ENCODE measurements at places on chromosomes 3 and 15.

DNA sequence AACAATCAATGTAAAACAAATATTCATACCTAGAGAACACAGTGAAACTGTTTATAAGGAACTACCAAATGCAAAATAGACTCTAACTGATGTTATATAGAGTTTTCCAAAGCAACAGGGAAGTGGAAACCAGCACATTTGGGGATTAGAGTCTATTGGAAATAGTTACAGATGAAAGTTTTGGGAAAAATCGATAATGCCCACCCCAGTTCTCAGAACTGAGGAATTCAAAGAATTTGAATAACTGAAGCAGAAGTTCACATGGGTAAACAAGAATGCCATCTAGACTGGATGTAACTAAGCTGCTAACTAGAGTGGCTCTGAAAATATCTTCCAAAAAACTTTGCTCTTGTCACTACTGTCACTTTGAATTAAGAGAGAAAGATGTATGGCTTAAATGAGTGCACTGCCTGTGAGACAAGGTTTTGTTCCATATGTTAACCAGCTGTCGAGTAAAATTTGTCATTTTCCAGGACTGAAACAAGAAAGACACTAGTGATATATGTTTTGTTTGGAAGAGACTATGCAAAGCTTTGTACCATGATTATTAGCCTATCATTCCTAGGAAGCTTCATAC is 9.2 kb upstream of the DENND4A start:
- DNase-seq = no peak

- DNase-seq = no peak
Measured at GRCh38 chr3:195548501-195548900, 5.4 kb upstream of the PPP1R2 start.

- no peak for DNase-seq
Measured at GRCh38 chr3:100777271-100777670, 68.0 kb downstream of the TFG start.

DNA sequence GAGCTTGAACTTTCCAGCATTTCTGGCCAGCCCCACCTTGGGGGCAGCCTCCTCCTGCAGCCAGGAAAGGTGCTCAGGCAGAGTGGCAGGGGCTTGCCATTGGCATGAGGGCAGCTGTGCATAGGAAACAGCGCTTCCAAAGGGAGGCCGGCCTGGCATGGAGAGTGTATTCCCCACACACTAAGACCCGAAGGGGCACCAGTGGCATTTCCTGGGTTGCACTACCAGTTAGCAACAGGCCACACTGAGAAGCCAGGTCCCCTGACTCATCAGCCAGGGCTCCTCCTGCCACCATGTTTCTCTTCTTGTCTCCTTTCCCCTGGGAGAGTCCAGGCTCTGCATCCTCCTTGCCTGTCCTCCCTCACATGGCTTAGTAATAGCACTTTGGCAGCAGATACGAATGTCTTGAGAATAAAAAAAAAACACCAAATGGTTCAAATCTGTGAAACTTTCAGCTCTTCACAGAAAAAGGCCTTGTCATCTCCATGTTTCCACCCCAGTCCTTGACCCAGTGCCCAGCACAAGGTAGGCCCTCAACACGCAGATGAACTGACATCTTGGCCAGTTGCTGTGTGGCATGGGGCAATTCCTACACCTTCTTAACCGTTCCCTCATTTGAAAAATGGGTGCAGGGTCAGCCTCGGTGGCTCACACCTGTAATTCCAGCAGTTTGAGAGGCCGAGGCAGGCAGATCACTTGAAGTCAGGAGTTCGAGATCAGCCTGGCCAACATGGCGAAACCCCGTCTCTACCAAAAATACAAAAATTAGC is 180.4 kb downstream of the SMAD6 start:
- no peak for DNase-seq

DNA sequence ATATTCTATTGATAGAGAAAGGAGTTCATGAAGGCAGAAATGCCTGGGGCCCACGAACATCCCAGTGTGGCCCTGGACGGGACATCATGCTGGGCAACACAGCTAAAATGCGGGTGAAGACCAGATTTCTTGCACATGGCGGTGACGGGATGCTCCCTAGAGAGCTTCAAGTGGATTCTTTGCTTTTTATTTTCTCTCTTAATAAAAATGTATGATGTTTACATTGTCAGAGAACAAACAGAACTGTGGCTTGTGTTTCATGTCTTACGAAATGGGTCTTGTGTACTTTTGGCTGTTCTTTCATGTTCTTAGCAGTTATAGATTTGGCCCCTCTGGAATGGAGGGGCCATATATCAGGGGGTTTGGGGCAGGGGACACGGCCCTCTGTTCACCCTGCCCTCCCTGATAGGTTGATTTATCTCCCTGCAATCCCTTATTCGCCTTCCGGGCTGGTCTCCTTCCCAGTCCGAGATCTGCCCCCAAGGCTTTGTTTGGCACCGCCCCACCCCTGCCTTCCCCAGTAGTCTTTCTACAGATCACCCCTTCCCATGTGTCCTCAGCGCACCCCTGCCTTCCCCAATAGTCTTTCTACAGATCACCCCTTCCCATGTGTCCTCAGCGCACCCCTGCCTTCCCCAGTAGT is 68.7 kb upstream of the CGNL1 start:
- no peak for DNase-seq

DNA sequence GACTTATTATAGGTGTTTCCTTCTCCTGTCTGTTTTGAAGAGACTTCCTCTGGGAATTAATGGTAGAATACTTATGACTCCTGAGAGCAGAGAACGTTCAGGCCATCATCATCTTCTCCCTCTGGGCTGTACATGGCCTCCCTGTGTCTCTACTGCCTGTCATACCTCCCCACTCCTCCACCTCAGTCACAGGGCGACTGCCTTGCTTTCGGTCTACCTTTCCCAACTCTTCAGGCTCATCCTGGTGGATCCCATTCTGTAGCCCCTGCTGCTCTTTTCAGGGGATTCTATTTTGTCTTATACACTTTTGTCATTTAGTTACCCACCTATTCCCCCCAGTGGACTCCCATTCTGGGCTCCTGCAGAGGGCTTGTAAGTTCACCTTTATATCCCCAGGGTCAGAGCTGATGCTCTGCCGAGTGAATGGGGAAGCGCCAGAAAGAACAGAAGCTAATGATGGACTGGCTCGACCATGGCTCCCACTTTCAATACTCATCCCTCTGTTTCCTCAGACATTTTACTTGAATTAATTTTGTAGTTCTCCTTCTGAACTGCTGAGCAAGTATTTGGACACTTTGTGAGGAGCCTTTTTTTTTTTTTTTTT is 28.6 kb downstream of the FNDC3B start:
- DNase-seq = no peak

GRCh38 chr15:99668533-99669182 is 64.6 kb downstream of the LYSMD4 start:
- no peak for DNase-seq

- DNase-seq = no peak
Measured at GRCh38 chr3:131403216-131403895, 21.8 kb downstream of the NUDT16 start.

GRCh38 chr15:89003865-89004725 is 84.2 kb upstream of the ABHD2 start:
- DNase-seq = no peak

- DNase-seq = peak; percentile 39
Measured at GRCh38 chr3:158097593-158098308, 8.5 kb downstream of the SHOX2 start.

- no peak for DNase-seq
Measured at GRCh38 chr15:90234096-90234988, at the start of gene GDPGP1. Gene GDPGP1, plus strand, starts transcription at chr15:90234209. Its CDS starts 6,700 bp downstream, at chr15:90240909.

- no peak for DNase-seq
Measured at GRCh38 chr3:58250093-58250707, 12.6 kb downstream of the ABHD6 start.

- no peak for DNase-seq
Measured at GRCh38 chr15:48557335-48557734, 88.2 kb downstream of the FBN1 start.

DNA sequence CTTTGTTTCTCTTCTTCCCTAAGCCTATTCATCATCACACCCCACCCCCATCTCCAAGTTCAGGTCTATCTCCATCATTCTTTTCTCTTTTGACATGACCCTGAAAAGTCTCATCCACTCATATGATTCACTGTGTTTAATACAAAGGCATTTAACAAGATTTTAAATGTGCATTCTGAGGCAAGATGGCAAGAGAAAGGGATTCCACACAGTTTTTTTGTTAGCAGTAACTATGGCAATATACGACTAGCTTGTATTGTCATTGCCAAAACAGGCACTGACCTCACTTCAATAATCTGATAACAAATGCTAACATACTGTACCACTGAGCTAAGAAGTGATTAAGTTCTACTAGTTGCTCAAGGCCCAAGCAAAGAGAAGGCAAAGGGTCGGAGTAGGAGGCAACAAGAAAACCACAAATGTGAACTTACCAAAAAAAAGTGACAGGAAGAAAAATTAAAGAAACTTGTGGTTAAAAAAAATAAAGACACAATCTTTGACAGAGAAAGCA is 53.2 kb downstream of the FBN1 start:
- no peak for DNase-seq

DNA sequence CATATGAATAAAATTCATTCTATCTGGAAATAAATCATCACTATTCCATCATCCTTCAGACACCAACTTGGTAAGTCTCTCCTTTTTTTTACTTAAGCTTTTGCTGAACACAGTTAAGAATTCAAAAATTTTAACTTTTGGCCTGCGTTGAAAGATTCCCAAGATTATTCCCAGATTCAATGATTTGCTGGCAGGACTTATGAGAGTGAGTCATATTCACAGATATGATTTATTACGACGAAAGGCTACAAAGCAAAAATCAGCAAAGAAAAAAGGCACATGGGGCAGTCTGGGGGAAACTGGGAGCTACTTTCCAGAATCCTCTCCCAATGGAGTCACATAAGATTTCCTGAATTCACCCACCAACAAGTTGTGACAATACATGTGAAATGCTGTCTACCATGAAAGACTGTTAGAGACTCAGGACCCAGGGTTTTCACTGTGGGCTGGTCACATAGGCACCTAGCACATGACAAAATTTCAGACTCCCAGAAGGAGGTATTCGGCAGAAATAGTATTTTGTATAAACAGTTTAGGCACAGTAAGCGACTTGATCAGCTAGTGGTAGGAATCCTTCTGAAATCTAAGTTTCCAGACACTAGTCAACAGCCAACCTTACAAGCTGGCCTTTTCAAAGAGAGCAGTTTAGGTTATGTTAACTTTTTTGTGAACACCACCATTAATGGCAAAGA is 82.1 kb downstream of the DLG1 start:
- DNase-seq = no peak

GRCh38 chr15:25709437-25710159 is 153.5 kb downstream of the ATP10A start:
- no peak for DNase-seq

GRCh38 chr3:61236556-61236955 is 14.7 kb downstream of the FHIT start:
- DNase-seq = no peak

- no peak for DNase-seq
Measured at GRCh38 chr3:126050050-126050392, 33.9 kb downstream of the SLC41A3 start.
